ENCODE measurements at places on chromosomes 5 and 9.

- no peak for DNase-seq
These were observed 176.1 kb upstream of the NREP start for GRCh38 chr5:111933086-111933485.

DNA sequence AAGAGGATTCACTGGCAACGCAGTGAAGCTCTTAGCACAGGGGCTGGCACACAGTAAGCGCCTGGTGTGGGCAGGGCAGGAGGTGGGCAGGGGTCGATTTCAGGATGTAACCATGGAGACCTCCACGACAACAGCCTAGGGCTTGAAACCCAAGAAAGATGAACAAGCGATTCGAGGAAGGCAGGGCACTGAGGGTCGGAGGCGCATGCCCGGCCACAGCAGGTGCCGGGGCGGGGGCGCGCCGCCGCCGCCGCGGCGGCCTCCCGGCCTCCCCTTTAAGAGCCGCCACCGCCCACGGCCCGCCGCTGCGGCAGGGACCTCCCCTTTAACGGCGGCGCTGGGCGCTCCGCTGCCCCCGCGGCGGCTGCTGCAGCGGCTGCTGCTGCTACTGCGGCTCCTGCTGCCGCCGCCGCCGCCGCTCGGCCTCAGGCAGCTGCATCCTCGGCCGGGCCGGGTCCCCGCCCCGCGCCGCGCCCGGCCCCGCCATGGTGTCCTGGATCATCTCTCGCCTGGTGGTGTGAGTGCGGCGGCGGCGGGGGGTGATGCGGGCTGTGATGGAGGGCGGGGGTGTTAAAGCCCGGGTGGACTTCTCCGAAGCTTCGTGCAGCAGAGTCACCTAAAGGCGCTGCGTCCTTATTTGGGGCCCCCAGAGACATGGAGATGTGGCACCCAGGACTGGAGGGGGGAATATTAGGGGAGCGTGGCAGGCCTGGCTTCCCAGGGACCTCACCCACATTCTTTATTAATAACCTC, at the start of gene REEP2:
TSS of gene REEP2 (plus strand) at position 334 of the 753 bp plus-strand sequence. CDS start at position 486, 152 bp downstream.
- peak; percentile 49 for DNase-seq

DNA sequence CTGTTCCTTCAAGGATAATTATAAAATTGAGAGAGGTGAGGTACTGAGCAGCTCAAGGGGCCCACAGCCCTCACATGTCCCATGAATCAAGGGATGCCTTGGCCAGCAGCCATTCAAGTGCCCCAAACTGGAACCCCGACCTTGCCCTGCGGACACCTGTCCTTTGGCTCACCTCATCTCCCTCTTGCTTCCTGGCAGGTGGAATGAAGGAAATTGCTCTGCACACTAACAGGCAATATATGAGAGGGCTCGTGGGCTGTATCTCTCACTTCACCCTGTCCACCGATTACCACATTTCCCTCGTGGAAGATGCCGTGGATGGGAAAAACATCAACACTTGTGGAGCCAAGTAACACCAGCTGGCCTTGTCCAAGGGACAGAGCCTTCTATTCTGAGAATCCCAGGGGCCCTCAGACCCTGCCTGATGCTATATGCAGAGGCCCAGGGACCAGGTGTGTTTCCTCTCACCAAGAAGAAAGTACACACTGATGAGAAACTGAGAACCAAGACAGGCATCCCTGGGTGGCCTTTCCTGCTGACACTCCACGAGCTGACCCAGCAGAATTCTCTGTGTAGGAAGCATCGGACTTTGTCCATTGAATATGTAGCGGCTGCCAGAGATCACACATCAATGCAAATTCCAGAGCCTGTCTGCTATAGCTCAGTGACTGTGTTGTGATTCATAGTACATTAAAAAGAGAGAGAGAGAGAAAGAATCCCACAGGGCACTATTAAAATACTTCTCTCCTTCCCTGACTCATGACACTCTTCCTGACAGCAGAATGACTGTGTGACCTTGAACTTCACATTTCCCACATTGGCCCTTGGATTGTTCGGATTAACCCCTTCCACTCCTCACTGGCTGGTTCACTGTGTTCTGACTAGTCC, 92.6 kb downstream of the LIFR start:
- no peak for DNase-seq

GRCh38 chr5:83433891-83434290, 37.7 kb upstream of the VCAN start:
- DNase-seq = no peak

GRCh38 chr5:136432705-136433104, 67.4 kb upstream of the TRPC7 start:
- no peak for DNase-seq

GRCh38 chr5:171336521-171337209, 27.6 kb downstream of the TLX3 start:
- DNase-seq = peak; percentile 73

GRCh38 chr9:981491-981898, 5.0 kb downstream of the DMRT3 start:
- DNase-seq = no peak

DNA sequence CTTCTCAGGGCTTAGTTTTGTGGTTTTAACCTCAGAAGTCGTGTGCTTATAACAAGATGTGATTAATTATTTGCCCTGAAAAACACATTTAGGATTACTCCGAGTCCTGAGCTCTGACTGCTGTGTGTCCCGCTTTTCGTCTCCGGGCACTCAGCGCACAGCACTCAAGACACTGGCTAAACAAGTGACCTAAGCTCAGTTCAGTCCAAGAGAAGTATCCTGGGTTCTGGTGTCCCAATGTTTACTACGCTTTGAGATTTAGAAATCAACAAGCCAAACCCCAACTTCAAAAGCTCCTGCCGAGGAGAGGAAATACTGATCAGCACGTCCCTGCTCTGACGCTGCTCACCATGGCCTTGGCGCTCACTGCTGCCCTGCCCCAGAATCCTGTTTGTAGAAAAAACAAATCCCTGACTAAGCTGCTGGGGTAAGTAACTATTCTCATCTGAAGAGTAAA, 53.2 kb downstream of the IPPK start:
- DNase-seq = no peak

GRCh38 chr5:90807496-90807895, 248.9 kb downstream of the ADGRV1 start:
- DNase-seq = no peak

- no peak for DNase-seq
These were observed 58.1 kb downstream of the PTCH1 start for GRCh38 chr9:95458666-95459065.

- DNase-seq = no peak
These were observed 818.0 kb upstream of the ZNF608 start for GRCh38 chr5:125564317-125564975.

DNA sequence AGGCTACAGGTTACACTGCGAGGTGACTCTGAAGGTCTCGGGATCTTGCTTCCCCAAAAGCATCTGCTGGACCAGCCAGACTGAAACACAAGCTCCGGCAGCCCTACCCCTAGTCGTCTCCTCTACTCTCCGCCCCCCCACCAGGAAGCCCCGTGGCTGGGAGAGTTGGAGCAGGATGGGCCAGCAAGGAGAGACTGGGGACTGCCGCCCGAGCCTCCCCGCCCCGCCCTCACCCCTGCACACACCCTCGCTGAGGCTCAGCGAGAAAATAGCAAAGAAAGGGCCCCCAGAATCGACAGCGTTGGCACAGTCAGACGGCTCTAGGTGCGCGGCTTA, 1.3 kb downstream of the TRIM7 start:
- no peak for DNase-seq

GRCh38 chr5:23639326-23639725, 131.9 kb downstream of the PRDM9 start:
- no peak for DNase-seq

GRCh38 chr5:10876006-10876744, 115.1 kb upstream of the DAP start:
- no peak for DNase-seq

GRCh38 chr9:133518200-133518599, 6.6 kb downstream of the MYMK start:
- DNase-seq = no peak

- no peak for DNase-seq
These were observed 57.5 kb upstream of the RXRA start for GRCh38 chr9:134268747-134269146.

- DNase-seq = peak; percentile 62
These were observed 11.5 kb upstream of the BOD1 start for GRCh38 chr5:173627860-173628392.

GRCh38 chr5:119338326-119338946, 17.4 kb upstream of the TNFAIP8 start:
- DNase-seq = no peak

GRCh38 chr5:170640731-170641588, 137.1 kb downstream of the KCNIP1 start:
- no peak for DNase-seq

DNA sequence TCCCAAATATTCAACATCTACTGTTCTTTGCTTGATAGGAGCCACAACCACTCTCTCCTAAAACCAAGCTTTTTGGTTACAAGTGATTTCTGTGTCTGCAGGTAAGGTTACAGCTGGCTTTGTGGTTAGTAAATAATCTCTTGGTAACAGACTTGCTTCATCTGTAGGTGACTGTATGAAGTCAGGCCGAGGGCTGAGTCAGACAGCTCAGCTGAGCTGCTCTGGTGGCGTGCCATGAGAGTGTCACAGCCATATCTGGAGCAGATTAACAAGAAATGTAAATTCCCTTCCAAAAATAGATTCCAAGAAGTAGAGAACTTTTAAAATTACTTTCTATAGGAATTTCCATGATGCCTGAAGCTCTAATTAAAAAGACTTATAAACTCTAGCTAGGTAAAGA, 23.7 kb upstream of the TAS2R1 start:
- DNase-seq = peak; percentile 21

GRCh38 chr5:110753600-110753999, 14.8 kb downstream of the SLC25A46 start:
- DNase-seq = no peak

- no peak for DNase-seq
These were observed 30.3 kb upstream of the TIFAB start for GRCh38 chr5:135482381-135482933.

DNA sequence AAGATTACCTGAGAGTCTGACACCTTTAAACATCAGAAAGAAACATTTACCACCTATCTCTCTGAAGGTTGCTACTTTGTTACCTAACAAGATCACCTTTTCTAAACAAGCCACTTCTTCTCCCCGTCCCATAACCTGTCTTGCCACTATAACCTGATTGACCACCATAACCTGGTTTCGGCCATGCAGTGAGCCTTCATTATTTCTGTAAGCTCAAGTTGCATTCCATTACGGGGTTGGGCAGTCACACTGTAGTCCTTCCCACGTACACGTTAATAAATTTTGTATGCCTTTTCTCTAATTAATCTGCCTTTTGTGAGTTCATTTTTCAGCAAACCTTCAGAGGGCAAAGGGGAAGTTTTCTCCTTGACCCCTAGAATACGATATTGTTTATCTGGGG, 28.0 kb upstream of the CCNG1 start:
- DNase-seq = no peak

GRCh38 chr5:119270121-119270565, 85.7 kb upstream of the TNFAIP8 start:
- no peak for DNase-seq

DNA sequence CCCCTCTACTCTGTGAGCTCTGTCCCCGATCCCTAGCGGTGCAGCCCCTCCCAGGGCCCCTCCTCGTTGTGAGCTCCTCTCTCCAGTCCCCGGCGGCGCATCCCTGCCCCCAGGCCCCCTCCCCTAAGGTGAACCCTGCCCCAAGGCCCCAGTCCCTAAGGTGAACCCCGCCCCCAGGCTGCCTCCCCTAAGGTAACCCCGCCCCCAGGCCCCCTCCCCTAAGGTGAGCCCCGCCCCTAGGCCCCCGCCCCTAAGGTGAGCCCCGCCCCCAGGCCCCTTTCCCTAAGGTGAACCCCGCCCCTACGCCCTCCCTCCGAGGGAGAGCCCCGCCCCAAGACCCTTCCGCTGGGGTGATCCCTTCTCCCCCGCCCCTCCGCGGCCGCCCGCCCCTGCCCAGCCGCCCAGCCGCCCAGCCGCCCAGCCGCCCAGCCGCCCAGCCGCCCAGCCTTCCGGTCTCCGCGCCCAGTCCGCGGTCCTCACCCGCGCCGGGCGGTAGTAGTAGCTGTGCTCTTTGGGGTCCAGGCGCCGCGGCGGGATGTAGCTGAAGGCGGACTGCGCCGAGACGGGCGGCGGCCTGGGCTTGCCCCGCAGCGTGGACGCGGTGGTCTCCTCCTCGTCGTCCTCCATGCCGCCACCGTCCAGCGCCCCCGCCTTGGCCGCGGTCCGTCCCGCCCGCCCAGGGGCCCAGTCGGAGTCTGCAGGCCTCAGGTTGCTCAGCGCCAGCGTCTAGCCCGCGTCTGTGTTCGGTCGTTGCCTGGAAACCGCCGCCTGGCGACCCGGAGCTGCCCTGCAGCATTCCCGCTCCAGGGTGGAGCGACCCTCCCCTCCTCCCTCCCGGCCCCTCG, at the start of gene CFAP90:
TSS of gene CFAP90 (minus strand) at position 739 of the 845 bp plus-strand sequence. CDS start at position 627, 112 bp downstream.
- DNase-seq = peak; percentile 62

All from head of caudate nucleus (tissue), 42 donors.